ENCODE measurements at places on chromosomes 13 and 19.

DNA sequence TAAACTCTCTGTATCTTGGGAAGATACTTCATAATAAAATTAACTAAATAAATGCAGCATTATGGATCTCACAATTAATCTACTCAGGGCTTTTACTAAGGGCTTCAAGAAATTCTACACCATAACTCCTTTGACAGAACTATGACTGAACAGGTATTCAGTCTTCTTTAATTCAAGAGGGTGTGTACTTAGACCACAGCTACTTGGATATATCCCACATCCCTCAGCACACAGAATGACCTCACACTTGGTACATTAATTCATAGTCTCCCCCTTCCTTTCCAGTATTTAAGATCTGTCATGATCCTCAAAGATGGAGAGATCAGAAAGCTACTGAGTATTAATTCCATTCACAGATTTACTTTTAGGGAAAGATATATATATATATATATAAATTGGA, 11.6 kb downstream of the DIAPH3 start:
- DNase-seq, result no peak

DNA sequence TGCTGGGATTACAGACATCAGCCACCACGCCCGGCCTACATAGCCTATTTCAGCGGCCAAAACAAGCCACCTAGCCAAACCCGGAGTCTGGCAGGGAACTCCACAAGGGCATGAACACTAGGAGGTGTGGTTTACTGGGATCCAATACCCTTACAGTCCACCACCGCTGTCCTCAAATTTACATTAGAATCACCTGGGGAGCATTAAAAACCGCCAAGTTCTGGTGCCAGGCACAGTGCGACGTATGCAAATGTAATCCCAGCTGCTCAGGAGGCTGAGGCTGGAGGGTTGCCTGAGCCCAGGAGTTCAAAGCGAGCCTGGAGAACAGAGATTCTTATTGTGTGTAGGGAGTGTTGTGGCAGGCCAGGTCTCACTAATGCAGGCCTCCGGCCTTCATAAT, 4.2 kb upstream of the AP1M1 start:
- no peak for DNase-seq

- no peak for DNase-seq
Observed at GRCh38 chr13:50914848-50915247, 5.3 kb downstream of the RNASEH2B start.

DNA sequence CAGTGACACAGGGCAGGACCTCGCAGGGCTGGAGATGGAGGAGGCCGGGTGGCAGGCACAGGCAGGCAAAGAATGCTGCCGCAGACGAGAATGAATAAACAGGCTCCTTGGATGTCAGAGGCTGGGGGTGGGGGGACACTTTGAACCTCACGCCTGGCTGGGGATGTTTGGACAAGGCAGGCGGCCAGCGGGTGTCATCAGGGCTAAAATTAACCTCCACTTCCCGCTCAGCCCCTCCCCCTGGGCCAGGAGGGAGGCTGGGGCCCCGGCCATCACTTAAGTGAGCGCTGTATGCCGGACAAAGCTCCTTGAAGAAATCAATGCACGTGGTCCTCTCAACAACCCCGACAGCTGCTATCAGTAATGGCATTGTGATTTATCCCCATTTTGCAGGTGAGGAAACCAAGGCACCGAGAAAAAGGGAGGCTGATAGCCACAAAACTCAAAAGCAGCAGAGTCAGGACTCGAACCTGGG, 10.3 kb upstream of the FUT5 start:
- no peak for DNase-seq
